ENCODE measurements at places on chromosomes 6 and 20.

GRCh38 chr6:108127826-108128225 is 38.0 kb upstream of the NR2E1 start:
- DNase-seq, result no peak

DNA sequence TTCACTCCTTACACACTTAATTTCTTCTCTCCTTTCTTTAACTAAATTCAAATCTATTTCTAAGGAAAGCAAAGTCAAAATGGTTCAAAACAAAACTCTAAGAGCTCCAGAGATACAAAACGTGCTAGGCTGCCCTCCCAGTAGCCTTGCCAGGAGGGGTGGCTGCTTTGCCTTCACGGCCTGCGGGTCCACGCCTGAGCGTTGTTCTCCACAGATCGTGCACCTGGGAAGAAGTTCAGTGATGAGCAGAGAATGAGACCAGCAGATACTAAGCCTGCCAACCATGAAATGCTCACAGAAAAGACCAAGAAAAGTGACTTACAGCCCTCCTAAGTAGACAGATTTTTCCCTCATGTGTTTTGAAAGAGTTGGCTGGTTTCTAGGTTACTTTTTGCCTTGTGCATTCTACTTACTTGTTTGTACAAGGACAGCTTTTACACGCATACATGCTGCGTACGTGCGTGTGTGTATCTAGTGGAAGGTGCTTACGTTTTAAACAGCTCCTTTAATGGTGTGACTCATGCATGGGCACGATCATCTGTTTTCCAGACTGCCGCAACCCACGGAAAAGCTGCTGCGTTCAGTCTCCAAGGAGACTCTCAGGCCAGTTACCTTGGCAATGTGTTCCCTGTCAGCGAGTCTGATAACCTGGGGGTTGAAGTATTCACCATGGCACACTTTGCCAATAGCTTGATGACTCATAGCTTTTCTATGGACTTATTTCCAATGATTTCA is 32.4 kb upstream of the PBOV1 start:
- no peak for DNase-seq

DNA sequence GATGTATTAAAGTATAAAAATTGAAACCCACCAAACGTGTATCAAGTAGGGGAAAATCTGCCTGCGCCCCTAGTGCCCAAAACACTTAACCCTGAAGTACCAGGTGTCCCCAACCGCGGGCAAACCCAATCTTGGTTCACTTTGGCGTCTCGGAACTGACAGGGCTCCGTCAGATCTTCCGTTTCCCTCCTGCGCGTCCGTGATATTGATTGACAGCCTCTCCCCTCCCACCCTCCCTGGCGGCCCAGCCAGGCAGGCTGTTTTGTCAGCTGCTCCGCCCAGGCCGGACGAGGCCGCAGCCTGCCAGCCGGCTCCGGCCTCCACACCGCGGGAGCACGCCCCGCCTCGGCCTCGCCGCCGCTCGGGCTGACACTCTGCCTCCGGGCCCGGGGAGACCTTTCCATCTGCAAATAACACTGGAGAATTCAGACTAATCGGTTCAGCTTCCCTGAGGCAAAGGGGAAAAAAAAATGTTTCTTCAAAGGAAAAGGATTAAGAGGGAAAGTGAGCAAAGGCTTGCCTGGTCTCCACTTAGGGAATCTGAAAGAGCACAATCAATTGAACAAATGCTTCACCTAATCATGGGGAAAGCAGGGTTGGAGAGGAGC is 234.9 kb upstream of the MCHR2 start:
- peak; percentile 44 for DNase-seq

DNA sequence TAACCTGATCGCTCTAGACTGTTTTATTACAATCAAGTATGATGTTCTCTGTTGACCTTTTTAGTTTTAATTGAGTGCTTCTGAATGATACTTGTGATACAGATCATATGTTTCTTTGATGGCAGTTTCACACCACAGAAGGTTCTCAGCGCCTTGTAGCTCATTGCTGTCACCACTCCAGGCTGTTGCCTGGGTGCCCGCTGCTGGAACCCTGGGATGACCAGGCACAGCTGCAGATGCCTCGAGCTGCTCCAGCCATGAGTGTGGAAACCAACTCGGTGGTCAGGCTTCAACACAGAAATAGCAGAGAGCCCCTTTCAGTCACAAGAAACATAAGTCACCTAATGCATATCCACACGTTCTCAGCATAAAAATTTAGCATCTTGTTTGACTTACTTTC is 112.7 kb downstream of the RPP40 start:
- no peak for DNase-seq

GRCh38 chr6:25058441-25058840 is 122.7 kb upstream of the RIPOR2 start:
- DNase-seq, result no peak

DNA sequence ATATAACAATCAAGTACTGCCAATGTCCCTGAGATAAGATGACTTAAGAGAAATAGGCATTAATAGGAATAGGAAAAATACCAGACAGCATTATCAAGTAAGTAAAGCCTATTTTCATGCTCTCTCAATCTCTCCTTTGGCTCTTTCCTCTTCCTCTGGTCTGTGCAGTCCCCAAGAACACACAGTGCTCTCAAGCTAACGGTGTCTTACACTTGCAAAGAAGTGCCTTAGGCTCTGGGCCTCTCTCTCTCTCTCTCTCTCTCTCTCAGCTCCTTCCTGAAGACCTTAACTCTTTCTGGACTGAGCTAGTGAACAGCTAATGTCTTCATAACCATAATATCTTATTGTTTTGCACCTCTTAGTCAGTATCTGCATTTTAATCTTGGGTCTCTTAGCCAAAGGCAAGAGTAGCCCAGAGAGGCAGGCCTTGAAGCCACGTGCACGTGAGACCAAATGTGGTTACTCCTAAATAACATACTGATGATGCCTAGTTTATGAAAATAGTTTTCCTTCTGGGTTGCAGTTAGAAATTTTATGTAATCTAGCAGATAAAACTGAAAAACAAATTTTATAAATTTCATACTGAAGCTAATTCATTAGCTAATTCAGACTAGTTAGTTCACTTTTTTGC is 70.8 kb downstream of the TPD52L1 start:
- DNase-seq, result no peak

GRCh38 chr6:9204171-9204570 is 768.8 kb upstream of the SLC35B3 start:
- no peak for DNase-seq

DNA sequence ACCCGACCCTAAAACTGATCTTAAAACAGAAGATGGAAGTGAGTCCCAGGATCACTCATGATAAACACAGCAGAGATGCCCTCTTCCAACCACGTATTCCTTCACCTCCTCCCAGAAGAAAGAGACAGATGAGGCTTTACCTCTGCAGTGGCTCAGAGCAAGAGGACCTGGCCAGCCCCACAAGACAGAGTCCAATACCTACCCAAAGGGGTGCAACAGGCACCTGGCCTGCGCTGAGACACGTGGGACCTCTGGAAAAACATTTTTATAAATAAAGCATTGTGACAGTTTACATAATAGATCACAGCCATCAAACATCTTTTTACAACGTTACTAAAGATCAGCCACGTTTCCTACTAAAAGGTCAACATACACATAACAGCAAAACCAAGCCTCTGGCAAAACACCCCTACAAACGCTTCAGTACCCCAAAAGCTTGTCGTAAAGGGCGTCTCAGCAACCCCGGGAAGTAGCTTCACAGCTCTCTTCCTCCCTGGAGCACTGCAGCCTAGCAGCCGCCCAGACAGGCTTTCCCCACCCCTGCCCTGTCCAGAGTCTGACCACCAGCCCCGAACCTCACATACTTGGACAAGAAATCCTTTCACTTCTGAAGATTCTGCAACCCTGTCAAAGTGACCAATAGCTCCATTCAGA is 2.9 kb downstream of the TAF4 start:
- no peak for DNase-seq

- no peak for DNase-seq
Observed at GRCh38 chr20:31406115-31406514, at the start of gene DEFB121. Gene DEFB121, minus strand, starts transcription at chr20:31406215. Its CDS starts 63 bp downstream, at chr20:31406152.

DNA sequence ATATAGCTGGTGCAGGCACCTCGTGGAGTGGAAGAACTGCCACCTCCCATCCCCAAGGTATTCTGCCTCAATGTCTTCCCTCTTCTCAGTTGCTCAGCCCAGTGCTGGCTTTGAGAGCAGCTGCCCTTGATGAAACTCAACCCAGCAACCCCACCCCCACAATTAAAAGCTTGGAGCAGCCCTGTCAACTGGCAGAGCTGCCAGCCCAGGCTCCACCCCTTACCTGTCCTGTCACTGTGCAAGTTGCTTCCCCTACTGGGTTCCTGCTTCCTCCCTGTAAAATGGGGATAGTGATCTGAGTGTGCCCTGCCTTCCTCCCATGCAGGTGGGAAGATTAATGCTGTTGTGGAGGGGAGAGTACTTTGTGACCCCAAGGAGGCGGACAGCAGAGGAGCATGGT is 4.5 kb downstream of the TMEM63B start:
- DNase-seq, result no peak
